Posterior cingulate gyrus (tissue), 11 donors: ENCODE measurements at places on chromosomes 5 and 9.

DNA sequence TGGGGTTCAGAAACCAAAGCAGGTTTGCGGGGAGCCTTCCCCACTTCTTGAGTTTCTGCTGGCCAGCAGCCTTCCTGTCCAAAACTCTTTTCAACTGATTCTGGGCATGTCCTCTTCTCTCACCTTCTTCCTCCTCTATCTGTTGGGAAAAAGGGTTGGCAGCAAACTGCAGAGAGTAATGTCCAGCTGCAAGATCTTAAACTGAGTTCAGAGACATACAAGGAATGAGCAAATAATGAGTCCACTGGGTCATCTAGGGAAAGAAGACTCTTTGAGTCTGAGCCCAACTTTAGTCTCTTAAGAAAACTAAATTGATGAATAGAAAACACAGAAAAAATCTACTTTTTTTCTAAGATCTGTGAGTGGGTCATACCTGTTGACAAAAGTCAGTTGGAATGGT lies 16.5 kb downstream of the ANKDD1B start:
- DNase-seq: no peak

GRCh38 chr5:136516637-136517036 lies 151.3 kb upstream of the TRPC7 start:
- no peak for DNase-seq

DNA sequence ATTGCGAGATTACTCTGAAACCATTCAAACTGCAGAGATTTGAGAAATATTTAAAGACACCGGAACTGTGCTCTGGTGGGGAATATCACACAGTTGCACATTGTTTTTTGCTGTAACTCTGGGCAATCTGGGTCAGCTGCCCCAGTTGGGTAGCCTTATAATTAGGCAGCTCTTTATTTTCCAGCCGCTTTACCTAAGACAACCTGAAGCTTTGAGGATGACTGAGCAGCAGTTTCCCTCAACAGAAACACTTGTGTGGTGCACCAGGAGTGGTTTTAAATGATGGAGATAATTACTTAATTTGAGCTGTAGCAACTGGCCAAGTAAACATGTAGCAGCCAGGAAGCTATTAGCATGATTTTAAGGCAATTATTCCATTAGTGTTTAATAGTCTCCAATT lies 2.9 kb downstream of the PLCXD3 start:
- DNase-seq: no peak

- DNase-seq: no peak
These were observed 206.0 kb upstream of the DMRTA1 start for GRCh38 chr9:22240619-22241018.

GRCh38 chr5:102747386-102748166 lies 7.5 kb upstream of the PAM start:
- DNase-seq: no peak

- no peak for DNase-seq
These were observed 148.2 kb downstream of the CAAP1 start for GRCh38 chr9:26744191-26744965.

DNA sequence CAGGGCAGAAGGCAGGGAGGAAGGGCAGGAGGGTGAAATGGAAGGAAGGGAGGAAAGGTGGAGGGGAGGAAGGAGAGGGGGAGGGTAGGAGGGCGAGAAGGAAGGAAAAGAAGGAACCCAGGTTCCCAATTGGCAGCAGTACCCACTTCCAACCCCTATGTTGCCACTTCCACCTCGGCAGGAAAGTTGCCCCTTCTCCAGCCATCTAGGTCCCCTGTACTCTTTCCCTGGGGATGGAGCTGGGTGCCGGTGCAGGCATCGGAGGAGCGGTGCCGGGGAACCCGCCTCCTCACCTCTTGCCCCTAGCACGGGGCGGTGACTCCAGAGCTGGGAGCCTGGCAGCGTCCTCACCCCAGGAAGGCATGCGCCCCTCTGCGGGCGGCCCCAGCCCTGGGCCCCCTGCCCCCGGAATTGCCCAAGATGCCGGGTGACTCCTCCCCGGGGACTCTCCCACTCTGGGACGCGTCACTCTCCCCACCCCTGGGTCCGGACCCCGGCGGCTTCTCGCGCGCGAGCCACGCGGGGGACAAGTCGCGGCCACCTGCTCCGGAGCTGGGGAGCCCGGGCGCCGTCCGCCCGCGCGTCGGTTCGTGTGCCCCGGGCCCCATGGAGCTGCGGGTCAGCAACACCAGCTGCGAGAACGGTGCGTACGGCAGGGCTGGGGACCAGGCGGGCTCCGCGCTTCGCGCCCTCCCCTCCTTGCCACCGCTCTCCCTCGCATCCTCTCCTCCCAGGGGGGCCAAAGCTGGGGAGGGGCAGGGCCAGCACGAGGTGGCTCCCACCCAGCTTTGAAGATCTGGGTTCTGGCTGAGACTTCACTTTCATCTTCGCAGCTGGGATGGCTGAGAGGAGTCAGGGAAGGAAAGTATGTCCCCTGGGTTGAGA lies at the start of gene NIPAL4:
Gene NIPAL4 (plus strand): TSS at position 499 of the 885 bp plus-strand sequence. CDS start 108 bp downstream, at position 607.
- peak; percentile 49 for DNase-seq

GRCh38 chr5:148443241-148443640 lies 59.5 kb downstream of the FBXO38 start:
- no peak for DNase-seq

DNA sequence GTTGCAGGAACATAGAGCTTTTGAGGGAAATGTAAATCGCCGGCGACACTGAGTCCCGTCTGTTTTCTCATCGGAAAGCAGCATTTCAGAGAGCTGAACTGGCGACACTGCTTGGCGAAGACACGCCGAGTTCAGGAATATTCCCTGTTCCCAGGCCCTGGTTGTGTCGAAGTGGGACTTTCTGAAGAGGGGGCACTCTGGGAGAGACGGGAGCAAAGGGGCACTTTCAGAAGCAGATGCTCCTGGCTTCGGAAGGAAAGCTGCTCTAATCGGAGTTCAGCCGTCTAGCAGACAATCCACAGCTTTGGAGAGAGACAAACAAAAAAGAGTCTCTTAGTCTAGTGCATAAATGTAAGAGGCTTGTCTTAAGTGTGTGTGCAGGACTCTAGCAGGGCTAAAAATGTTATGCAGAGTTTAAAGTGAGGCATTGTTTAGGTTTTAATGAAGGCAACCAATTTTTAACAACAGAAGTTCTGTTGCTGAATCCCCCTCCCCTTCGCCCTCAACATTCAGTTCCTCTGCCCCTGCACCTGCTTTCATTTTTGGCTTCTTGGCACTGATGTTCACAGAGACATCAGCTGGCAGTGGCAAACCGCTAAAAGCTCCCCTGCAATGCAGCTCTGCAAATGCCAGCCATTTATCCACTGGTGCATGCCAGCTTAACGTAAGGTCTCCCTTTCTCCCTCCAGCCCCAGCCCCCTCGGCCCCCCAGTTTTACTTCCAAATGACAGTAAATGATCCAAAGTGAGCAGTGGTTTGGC lies 289.5 kb upstream of the MPDZ start:
- peak; percentile 51 for DNase-seq

DNA sequence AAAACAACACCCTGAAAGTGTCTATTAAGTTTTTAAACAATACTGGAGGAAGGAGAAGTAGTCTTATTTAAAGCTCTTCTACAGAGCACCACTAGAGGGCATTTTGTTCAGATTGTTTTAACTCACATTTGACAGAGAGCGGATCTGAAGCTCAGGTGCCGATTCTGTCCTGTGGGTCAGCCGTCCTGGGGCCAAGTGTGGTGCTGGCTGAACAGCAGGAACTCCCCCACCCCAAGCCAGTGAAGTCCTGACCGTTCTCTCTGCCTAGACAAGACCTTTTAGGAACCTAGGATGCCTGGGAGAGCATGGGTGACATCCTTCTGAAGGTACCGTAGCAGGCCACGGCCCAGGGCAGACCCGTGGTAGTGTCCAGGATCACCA lies 3.9 kb downstream of the EXOC3 start:
- no peak for DNase-seq

GRCh38 chr5:472076-472655 lies 29.2 kb downstream of the EXOC3 start:
- peak; percentile 88 for DNase-seq

DNA sequence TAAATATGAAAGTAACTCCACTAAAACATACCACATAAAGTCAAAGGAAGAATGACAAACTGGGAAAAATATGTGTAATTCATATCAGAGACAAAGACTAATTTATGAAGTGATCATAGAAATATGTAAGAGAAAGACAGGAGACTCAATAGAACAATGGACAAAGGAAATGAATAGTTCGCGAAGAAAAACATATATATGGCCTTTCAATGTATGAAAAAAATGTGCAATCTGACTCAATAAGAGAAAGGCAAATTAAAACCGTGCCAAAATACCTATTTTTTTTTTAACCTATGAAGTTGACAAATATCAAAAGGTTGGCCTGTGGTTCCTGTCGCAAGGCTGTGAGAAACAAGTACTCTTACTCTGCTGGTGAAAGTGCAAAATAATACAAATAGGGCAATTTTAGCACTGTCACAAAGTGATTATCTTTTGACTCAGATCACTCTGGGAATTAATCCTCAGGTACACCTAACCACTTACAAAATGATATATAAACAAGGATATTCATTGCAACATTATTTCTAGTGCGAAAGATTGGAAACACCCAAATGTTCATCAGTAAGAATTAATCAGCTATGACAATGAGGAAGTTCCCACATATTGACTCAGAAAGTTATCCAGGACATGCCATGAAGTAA lies 3.7 kb downstream of the C9 start:
- DNase-seq: no peak

DNA sequence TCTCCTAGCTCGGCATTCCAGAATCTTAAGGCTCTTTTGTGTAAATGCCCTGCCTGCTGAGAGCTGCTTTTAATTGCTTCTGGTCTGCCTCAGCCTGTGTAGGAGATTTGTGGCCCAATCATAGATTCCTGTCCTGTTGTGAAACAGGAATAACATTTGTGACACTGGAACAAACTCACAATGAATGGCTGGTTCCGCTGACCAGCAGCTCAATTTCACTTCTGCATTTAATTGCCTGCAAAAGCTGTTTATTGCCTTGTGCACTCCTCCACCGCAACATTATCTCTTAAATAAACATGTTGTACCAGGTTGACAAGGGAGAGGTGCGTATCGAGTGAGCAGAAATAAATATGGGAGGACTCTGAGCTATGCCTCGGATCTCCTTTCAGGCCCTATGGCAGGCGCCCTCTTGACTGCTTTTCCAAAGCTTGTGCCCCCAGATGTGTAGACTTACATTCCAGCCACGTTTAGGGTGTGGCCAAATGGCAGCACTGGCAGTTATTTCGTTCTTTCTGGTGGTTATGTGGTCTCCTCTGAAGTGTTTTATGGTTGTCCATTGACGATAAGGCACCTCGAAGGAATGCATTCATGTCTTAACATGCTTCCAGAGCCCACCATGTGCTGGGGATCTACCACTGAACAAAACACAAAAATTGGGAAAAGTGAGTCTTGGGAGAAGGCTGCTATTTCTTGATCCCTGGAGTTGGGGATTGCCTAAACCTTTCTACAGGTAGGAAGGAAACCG lies 58.1 kb downstream of the DMRT1 start:
- DNase-seq: no peak

DNA sequence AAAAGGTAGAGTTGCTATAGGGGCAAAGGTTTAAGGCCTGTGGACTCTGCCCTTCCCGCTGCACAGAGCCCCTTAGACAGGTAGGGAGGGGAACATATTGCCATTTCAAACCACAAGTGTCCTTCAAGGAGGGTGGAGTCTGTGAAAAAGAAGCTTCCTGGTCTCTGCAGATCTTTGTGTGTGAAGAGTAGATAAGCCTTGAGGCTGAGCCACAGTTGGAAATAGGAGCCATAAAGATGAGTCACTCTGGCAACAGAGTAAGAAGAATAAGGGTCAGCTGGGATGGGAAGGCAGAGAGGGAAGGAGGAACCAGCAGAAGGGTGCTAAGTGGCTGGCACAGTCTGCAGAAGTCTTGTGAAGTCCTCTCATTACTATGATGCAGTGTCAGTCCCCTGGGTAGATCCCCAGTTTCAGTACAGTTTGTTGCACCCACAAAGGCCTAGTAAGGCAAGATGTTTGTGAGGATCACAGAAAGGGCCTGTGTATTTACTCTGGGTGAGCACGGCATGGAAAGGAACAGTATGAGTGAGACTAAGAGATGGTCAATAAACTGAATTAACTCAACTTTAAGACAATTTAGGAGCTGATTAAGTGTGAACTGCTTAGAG lies 18.1 kb downstream of the GRXCR2 start:
- no peak for DNase-seq

DNA sequence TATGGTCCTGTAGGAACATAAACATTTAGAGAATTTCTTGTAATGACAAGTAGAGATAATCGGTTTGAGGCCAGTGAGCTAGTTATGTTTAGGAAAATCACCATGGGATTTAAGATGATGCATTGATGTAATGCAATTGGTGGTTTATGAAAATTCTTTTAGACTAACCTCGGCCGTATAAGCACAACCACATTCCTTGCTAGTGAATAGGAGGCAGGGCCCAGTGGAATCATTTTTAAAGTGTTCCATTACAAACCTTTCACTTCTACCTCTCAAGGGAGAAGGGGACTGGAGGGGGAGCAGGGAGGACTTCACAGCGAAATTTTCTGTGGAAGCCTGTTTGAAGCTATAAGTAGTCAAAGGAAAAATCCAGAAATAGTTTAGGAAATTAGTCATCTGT lies 71.8 kb upstream of the NFIL3 start:
- no peak for DNase-seq
